Uterus (tissue), 4 donors: ENCODE measurements at places on chromosomes 7 and 10.
A peak's percentile ranks its signal among the peaks of the same experiment; 100 is the strongest.

- no peak for DNase-seq
- no peaks in the 10 kb centered on the region for H3K4me1 ChIP-seq
- H3K4me3 ChIP-seq = no peak overlapping the region
- no peak overlapping the region for H3K27ac ChIP-seq
These were observed 42.7 kb downstream of the PAXIP1 start for GRCh38 chr7:154960063-154960790.

GRCh38 chr7:79598351-79598750 is 144.9 kb upstream of the MAGI2 start:
- no peaks in the 10 kb centered on the region for H3K27me3 ChIP-seq
- H3K27ac ChIP-seq = no peak overlapping the region
- no peak overlapping the region for H3K4me3 ChIP-seq
- DNase-seq = no peak
- H3K36me3 ChIP-seq = no peaks in the 10 kb centered on the region

- H3K4me3 ChIP-seq = peak overlapping the region; percentile 5
- no peak overlapping the region for H3K27ac ChIP-seq
- no peak for DNase-seq
- no peaks in the 10 kb centered on the region for H3K36me3 ChIP-seq
- no peaks in the 10 kb centered on the region for H3K4me1 ChIP-seq
- no peaks in the 10 kb centered on the region for H3K27me3 ChIP-seq
These were observed 33.0 kb upstream of the RNF32 start for GRCh38 chr7:156607332-156608172.

GRCh38 chr7:35415411-35415822 is 161.5 kb upstream of the TBX20 start:
- H3K27ac ChIP-seq = no peak overlapping the region
- DNase-seq = no peak
- H3K4me3 ChIP-seq = no peak overlapping the region
- no peaks in the 10 kb centered on the region for H3K4me1 ChIP-seq
- no peaks in the 10 kb centered on the region for H3K36me3 ChIP-seq
